CD4-positive, CD25-positive, alpha-beta regulatory T cell (primary cell): ENCODE measurements at places on chromosomes 4 and X. TPM values are rescaled to one million over a fixed set of nuclear protein-coding genes. Genes with fewer than 3 reads are reported as not detected.

GRCh38 chrX:119045884-119046283, 26.9 kb upstream of the CT47C1 start:
- DNase-seq, result no peak
- no peaks in the 10 kb centered on the region for H3K36me3 ChIP-seq
- no peak overlapping the region for H3K4me3 ChIP-seq
- no peaks in the 10 kb centered on the region for H3K27me3 ChIP-seq

GRCh38 chrX:856566-857290, 226.1 kb downstream of the SHOX start:
- no peak for DNase-seq
- no peak overlapping the region for H3K27ac ChIP-seq
- no peak overlapping the region for H3K4me3 ChIP-seq

- H3K36me3 ChIP-seq, result no peaks in the 10 kb centered on the region
- H3K27me3 ChIP-seq, result peaks cover 14% of the 10 kb centered on the region
- H3K4me3 ChIP-seq, result no peak overlapping the region
Measured at GRCh38 chr4:184845367-184846021, 19.7 kb upstream of the ACSL1 start.

DNA sequence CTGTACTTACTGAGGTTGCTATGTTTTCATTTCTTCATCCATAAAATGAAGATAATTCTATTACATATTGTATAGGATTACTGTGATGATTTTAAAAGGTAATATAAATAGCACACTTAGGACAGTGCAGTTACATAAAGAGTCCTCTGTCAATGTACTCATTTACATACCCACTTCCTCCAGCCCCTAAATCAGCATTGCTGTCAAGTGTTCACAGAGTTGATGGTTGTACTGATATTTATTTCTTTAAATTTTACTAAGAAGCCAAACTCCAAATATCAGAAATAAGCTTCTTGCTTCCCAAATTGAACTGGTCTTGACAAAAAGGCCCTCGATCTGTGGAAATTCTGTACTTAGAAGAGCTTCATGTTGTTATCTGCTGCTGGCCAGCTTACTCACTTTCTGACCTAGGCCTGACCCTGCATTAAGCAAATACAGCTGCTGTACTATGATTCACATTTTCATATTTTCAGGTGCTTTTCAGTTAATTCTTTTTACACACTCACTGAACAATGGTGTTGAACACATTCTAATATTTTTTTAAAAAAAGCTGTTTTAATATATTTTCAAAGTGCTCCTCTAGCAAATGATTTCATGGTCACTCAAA, 259.6 kb downstream of the UNC5C start:
- no peaks in the 10 kb centered on the region for H3K27me3 ChIP-seq
- peaks cover 4% of the 10 kb centered on the region for H3K4me1 ChIP-seq
- H3K4me3 ChIP-seq, result no peak overlapping the region
- no peaks in the 10 kb centered on the region for H3K36me3 ChIP-seq
- no peak for DNase-seq

DNA sequence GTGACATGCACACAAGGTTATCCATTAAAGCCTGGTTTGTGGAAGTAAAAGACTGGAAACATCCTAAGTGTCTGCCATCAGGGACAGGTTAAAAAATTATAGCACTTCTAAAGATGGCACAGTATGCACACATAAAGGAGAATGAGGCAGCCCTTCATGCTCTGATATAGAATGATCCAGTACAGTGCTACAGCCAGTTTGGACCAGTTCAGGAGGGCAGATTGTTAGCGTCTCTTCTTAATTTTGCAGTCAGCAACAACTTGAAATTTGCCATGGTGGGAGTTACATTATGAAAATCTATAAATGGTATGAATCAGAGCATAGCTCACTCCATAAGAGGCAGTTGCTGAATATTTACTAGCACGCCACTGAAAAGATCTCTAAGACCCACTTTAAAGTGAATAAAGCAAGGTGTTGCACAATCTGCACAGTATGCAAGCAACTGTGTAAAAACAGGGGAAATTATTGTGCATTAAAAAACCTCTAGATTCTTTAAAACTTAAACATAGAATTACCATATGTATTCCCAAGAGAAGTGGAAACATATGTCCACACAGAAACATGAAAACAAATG, 20.3 kb upstream of the SOD3 start:
- no peaks in the 10 kb centered on the region for H3K27me3 ChIP-seq
- no peak overlapping the region for H3K27ac ChIP-seq
- H3K36me3 ChIP-seq, result no peaks in the 10 kb centered on the region
- no peaks in the 10 kb centered on the region for H3K4me1 ChIP-seq
- no peak overlapping the region for H3K4me3 ChIP-seq
- no peak for DNase-seq

- no peaks in the 10 kb centered on the region for H3K4me1 ChIP-seq
- H3K4me3 ChIP-seq, result no peak overlapping the region
- H3K27ac ChIP-seq, result no peak overlapping the region
Measured at GRCh38 chrX:109966246-109966645, 36.7 kb upstream of the TMEM164 start.

- no peaks in the 10 kb centered on the region for H3K4me1 ChIP-seq
- H3K4me3 ChIP-seq, result no peak overlapping the region
- no peaks in the 10 kb centered on the region for H3K36me3 ChIP-seq
- no peak for DNase-seq
- H3K27ac ChIP-seq, result no peak overlapping the region
Measured at GRCh38 chr4:147724468-147725201, 7.3 kb upstream of the ARHGAP10 start.

DNA sequence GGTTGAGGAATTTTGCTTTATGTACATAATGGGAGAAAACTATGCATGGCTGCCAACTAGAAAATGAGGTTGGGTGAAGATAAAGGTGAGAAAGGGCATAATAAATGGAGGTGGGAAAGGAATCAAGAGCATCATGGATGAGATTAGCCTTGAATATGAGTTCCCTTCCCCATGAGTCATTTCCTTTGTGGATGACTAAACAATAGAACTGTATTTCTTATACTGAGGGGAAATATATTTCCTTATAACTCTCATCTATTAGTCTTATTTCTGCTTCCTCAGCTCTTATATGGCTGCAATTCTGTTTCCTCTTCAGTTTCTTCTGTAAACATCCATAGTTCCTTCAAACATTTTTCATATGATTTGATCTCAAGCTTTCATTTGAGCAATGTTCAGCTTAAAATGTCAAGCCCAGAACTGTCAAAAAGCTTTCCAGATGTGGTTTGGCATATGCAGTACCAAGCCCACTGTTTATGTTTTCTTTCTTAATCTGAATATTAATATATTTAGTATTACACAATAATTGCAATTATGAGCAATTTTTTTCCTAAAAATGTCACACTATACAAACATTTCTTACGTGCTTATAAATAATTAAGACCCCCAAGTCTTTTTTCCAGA, 100.7 kb upstream of the GRPR start:
- H3K36me3 ChIP-seq, result no peaks in the 10 kb centered on the region
- H3K27ac ChIP-seq, result no peak overlapping the region
- no peak overlapping the region for H3K4me3 ChIP-seq
- peaks cover 5% of the 10 kb centered on the region for H3K27me3 ChIP-seq

- no peak overlapping the region for H3K4me3 ChIP-seq
- DNase-seq, result peak; percentile 44
- no peaks in the 10 kb centered on the region for H3K4me1 ChIP-seq
- no peak overlapping the region for H3K27ac ChIP-seq
Measured at GRCh38 chrX:39242187-39242586, 440.9 kb downstream of the MID1IP1 start.

GRCh38 chr4:185716141-185716551, 95.8 kb downstream of the SORBS2 start:
- H3K36me3 ChIP-seq, result no peaks in the 10 kb centered on the region
- no peak for DNase-seq
- H3K27ac ChIP-seq, result no peak overlapping the region

DNA sequence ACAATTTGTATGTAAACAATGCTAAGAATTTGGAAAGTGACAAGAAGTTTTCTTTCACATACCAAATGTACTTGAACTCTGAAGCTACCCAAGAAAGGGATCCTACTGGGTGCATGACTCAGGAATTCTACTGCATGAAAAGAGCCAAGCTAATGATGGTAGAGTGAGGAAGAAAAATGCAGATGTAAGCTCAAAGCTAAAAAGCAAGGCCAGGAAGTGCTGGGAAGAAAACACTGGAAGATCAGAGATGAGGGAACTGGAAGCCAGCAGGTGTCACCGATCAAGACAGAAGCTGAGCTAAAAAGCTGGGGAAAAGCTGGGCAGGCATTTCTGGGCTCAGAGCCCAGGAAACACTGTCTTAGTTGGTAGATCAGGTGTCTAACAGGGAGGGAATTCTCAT, 449.1 kb downstream of the NKX6-1 start:
- DNase-seq, result no peak
- H3K27me3 ChIP-seq, result no peaks in the 10 kb centered on the region
- H3K27ac ChIP-seq, result no peak overlapping the region
- no peak overlapping the region for H3K4me3 ChIP-seq

DNA sequence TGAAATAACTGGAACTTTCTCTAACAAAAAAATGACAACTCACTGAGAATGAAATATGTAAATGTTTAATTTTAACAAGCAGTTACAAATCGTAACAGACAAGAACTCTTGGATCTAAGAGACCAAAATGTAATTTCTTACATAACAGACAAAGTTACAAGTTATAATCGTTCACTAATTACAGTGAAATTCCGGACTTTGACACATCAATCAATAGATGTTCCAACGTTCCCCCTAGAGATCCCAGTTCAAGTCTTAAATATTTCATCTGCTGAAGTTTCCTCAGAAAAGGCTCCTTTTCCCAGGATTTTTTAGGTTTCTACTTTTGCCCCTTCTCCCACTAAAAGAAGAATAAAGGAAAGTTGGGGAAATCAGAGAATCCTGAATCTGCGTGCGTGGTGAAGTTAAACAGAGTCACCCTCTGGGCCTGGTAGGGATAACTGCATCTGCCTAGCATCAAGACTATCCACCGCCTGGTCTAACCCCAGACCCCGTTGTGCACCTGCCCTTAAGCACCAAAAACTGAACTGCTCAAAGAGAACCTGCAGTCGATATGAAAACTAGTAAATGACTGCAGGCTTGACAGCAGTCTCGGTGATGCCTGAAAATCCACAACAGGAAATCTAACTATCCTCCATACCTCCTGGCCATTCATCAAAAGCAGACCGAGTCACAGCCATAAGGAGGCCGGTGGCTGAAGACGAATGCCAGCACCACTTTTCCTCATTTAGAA, 2.3 kb downstream of the IRF2 start:
- H3K4me3 ChIP-seq, result peak overlapping the region; percentile 83
- H3K27me3 ChIP-seq, result no peaks in the 10 kb centered on the region
- peaks cover 55% of the 10 kb centered on the region for H3K4me1 ChIP-seq
- DNase-seq, result no peak

GRCh38 chrX:437661-438390, 51.1 kb upstream of the PPP2R3B start:
- H3K27me3 ChIP-seq, result no peaks in the 10 kb centered on the region
- H3K27ac ChIP-seq, result no peak overlapping the region
- no peak overlapping the region for H3K4me3 ChIP-seq

GRCh38 chrX:77755561-77755960, 30.5 kb downstream of the ATRX start:
- H3K4me3 ChIP-seq, result no peak overlapping the region
- H3K4me1 ChIP-seq, result no peaks in the 10 kb centered on the region
- DNase-seq, result no peak
- no peaks in the 10 kb centered on the region for H3K36me3 ChIP-seq
- H3K27me3 ChIP-seq, result no peaks in the 10 kb centered on the region
- H3K27ac ChIP-seq, result no peak overlapping the region

DNA sequence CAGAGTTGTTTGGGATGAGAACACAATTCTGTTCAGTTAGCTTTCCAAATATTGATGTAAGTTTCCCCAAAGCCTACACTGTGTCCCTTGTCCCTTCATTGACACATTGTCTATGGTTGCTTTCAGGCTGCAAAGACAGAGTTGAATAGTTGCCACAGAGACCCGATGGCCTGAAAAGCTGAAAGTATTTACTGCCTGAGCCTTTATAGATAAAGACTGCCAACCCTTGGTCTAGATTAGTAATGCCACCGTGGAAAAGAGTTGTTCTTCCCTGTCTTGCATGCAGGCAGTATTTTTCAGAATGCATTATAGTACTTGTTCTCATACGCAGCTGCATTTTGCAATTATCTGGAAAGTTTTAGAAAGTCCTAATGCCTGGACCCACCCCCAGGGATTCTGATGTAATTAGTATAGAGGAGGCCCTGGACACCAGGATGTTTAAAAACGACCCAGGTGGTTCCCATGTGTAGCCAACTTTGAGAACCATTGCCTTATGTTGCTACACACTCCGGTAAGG, 180.8 kb downstream of the FRMPD4 start:
- no peaks in the 10 kb centered on the region for H3K4me1 ChIP-seq
- no peak for DNase-seq
- no peak overlapping the region for H3K4me3 ChIP-seq
- H3K36me3 ChIP-seq, result no peaks in the 10 kb centered on the region

GRCh38 chr4:24932515-24933225, 19.8 kb upstream of the CCDC149 start:
- no peaks in the 10 kb centered on the region for H3K27me3 ChIP-seq
- H3K4me3 ChIP-seq, result no peak overlapping the region
- H3K4me1 ChIP-seq, result no peaks in the 10 kb centered on the region
- H3K27ac ChIP-seq, result no peak overlapping the region
- DNase-seq, result no peak

- H3K36me3 ChIP-seq, result no peaks in the 10 kb centered on the region
- no peak for DNase-seq
- no peak overlapping the region for H3K4me3 ChIP-seq
Measured at GRCh38 chr4:140300271-140300970, 73.0 kb upstream of the SCOC start.

GRCh38 chr4:138958519-138958918, 57.1 kb upstream of the NOCT start:
- H3K4me3 ChIP-seq, result no peak overlapping the region
- H3K27me3 ChIP-seq, result no peaks in the 10 kb centered on the region
- DNase-seq, result no peak

DNA sequence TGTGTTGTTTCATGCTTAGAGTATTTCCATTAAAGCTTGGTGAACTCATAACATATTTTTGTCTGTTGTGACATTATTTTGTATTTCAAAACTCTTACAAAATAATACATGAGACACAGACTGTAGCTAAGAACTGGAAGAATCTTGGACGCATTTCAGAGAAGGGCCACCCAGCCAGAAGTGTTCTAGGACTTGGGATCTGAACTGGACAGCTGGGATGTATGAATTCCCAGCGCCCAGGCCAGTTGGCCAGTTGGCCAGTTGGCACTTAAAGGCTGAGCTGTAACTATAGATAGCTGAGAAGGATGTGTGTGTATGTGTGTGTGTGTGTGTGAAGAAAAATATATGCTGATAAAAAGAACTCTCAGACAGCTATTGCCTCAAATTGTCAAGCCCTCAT, 193.4 kb upstream of the GPR101 start:
- no peak overlapping the region for H3K4me3 ChIP-seq
- no peaks in the 10 kb centered on the region for H3K36me3 ChIP-seq
- H3K4me1 ChIP-seq, result no peaks in the 10 kb centered on the region
- no peak for DNase-seq
- peaks cover 2% of the 10 kb centered on the region for H3K27me3 ChIP-seq

The SPANXA2 gene
- not detected for polyA plus RNA-seq

The ZAR1 gene
- not detected for polyA plus RNA-seq

The WNK3 gene
- polyA plus RNA-seq, result 0.06 TPM

The TMEM150C gene
- polyA plus RNA-seq, result 0.13 TPM

The ZNF674 gene
- 3.2 TPM for polyA plus RNA-seq
